ENCODE measurements at places on chromosomes 16 and 17.

GRCh38 chr17:45948881-45949624 lies 50.0 kb upstream of the STH start:
- DNase-seq = no peak

- DNase-seq = no peak
Measured at GRCh38 chr17:34503528-34504195, 75.7 kb upstream of the TMEM132E start.

- peak; percentile 72 for DNase-seq
Measured at GRCh38 chr17:5097101-5097834, 14.4 kb downstream of the ZNF232 start.

DNA sequence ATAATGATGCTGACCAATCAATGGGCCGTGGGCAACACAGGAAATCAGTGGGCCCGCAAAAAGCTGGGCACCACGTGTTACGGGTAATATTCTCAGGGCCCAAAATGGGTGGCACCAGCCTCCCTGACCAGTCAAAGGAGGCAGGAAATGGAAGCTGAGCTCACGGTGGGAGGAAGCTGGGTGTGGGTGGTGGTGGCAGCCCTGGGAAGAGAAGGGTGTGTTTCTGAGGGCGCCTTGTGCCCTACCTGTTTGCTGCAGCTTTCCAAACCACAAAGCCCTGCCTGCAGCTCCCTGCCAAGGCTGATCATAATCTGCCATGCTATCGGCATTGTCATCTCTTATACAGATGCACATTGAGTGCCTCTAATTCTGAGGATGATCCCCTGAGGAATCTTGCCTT lies 457.9 kb downstream of the SLC39A11 start:
- DNase-seq = no peak

GRCh38 chr16:14375132-14375491 lies 254.9 kb downstream of the PARN start:
- DNase-seq = no peak

- DNase-seq = no peak
Measured at GRCh38 chr17:19370493-19370960, 7.8 kb upstream of the MAPK7 start.

DNA sequence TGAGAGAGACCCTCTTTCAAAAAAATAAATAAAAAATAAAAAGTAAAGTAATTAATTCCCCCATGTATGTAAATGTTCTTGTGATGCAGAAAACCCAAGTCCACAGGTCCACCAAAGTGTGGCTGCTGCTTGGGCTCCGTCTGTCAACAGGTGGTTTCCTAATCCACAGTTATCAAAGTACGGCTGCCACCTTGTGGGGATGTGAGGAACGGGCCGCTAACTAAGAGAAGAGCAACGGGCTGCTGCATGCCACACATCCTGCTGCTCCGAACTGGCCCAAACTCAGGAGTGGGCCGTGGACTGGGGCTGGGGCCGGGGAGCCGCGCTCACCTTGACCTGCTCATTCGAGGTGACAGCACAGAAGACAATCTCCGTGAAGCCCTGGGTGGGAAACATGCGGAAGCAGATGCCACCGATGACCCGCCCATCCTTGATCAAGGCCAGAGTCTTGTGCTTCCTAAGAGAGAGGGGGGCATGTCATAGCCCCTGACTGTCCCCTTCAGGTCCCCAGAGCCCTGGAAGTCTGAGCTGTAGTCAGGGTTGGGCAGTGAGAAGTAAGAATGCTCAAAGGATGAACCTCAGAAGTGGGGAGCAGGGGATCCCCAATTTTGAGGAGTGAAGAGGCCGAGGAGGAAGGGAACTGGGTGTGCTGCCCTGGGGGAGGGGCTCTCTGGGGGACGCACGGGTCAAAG lies 4.3 kb downstream of the KAT2A start:
- peak; percentile 87 for DNase-seq

- no peak for DNase-seq
Measured at GRCh38 chr17:81906476-81907218, 4.6 kb downstream of the PCYT2 start.

DNA sequence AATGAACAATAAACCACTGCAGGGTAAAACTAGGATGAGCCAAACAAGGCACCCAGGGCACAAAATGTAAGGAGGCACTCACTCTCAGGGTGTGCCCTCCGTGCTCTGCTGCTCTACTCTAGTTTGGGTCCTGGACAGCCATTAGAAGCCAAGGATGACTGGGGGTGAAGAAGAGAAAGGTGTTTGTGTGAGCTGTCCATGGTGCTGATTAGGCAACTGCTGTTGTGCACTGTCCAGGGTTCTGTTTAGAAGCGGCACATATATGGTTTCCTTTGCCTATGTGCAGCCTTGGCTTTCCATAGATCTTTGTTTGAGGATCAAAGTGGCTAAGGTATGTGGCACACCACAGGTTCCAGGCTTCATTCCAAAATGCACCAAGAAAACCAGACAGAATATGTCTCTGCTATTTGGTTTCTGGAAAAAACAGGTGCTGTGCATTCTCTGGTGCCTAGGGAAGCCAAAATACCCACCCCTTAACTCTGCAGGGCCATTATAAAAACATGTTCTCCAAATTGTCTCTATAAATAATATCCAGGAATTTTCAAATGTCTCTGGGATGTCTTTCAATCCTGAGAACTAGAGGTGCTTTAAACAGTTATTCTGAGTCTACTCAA lies 123.5 kb downstream of the CBLN1 start:
- DNase-seq = no peak

GRCh38 chr16:75256696-75257343 lies 5.4 kb upstream of the BCAR1 start:
- peak; percentile 86 for DNase-seq

DNA sequence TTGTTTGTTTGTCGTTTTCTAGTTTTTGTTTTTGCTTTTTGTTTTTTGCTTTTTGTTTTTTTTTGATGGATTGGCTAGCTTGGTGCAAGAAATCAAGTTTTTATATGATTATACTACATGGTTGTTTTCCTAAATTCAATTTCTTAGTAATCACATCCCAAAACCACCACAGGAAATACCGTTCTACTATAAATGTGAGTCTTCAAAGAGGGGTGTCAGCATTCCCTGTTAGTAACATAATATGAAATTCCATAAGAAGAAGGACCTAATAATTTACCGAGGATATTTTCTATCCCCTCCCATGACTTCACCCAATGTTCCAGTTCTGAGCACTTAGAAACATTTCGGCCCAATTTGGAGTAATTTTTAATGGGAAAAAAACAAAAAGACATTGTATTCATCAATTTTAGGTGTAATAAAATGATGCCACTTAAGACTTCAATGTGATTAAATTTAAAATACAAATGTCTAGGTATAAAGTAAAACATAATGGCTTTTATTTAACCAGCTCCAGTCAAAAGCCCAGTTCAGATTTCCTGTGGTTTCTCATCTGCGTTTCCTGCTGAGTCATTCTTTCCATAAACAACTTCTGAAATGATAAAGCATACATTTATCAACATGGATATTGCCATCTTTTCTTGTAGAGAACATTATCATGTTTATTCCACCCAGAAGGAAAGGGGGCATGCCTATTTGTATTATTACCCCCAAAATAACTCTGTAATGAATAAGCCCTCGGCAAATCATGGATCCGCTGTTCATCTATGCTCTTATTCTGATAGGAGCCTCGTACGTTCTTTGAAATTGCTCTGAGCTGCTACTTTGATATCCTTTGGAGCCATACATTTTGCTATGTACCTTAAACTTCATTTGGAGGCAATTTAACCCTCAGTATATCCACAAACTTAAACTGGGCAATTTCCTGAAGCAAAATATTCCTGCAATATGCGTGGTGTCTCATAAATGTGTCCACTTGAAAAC lies 28.1 kb downstream of the HSBP1 start:
- DNase-seq = no peak

DNA sequence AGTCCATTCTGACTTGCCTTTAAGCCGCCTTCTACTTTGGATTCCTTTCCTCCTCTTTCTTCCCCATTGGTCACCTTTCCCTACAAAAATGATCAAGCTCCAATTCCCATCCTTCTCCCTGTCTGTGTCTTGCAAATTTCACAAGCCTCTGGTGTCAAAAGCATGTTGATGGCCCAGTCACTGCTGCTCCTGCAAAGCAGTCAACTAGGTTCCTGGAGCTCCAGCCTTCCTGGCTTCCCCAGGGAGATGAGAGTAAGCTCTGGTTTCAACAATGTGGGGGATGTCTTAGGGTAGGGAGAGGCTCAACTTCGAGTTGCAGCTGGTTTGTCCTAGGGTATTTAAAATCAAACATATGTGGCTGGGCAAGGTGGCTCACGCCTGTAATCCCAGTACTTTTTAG lies 36.1 kb upstream of the HELZ start:
- DNase-seq = no peak

- DNase-seq = no peak
Measured at GRCh38 chr16:85888405-85889331, 10.3 kb upstream of the IRF8 start.

DNA sequence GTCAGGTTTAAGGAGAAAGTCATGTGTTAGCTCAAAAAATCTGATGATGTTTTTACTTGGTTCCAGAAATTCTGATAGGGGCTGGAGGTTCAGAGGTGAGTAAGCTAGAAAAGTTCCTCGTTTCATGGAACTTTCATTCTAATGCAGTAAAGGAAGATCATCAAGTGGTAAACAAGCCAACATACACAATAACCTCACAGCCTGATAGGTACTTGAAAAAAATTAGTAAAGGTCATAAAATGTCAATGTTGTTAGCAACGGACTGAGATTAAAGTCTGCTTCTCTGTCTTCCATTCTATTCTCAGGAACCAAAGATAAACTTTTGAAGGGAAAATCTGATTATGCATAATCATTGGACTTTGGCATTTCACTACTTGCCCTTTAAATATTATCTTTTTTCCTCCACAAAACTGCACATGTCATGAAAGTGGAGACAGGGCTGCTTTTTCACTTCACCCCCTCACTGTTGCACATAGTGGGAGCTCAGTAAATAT lies 165.4 kb upstream of the MAF start:
- DNase-seq = no peak

- DNase-seq = no peak
Measured at GRCh38 chr16:31200821-31201568, 1.6 kb downstream of the PYCARD start.

- peak; percentile 81 for DNase-seq
Measured at GRCh38 chr17:59311051-59311468, 20.4 kb upstream of the YPEL2 start.

GRCh38 chr17:72774236-72774635 lies 318.3 kb downstream of the SLC39A11 start:
- DNase-seq = no peak

GRCh38 chr16:49750341-49751000 lies 105.4 kb downstream of the ZNF423 start:
- peak; percentile 83 for DNase-seq

Data from SK-N-SH (cell line).